ENCODE measurements at places on chromosomes 12 and 14. TPM values are rescaled to one million over a fixed set of nuclear protein-coding genes. Genes with fewer than 3 reads are reported as not detected.

INHBC gene
- total RNA-seq: not detected

JPH4 gene
- total RNA-seq: 0.19 TPM

DNA sequence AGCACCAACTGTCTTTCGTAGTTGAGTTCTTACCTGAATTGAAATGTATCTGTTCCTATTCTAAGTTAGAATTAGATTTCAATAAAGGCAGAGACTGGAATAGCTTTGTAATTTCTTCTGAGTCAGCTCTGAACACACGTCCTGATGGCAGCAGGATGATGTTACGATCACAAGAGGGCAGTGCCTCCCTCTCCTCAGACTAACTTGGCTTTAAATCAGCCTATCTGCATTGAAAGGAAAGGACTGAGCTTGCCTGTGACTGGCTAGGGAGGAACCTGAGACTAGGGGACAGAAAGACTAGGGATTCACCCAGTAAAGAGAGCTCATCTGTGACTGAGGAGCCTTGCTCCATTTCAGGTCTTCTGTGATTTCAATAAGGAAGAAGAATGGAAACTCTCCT, 323.7 kb upstream of the OR4E1 start:
- H3K4me1 ChIP-seq: no peaks in the 10 kb centered on the region
- H3K27ac ChIP-seq: no peak overlapping the region
- DNase-seq: no peak
- no peak overlapping the region for H3K4me3 ChIP-seq

DNA sequence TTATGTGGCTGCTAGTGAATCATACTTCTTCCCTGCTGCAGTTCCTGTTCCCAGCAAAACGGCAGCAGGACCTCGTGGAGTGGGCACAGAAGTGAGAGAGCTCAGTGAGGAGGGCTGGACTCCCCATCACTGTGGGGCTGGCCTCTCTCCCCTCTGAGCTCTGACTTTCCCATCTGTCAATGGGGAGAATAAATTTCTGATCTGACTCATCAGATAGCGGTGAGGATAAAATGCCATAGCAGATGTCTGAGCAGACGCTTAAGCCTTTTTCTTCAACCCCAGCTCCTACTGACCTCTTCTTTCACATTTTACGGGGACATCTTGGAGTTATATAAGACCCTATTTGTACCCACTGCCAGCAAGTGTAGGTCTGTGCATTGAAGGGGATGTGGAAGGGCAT, 116.6 kb downstream of the CRACR2A start:
- H3K27ac ChIP-seq: no peak overlapping the region
- no peak overlapping the region for H3K4me3 ChIP-seq
- no peak for DNase-seq
- no peaks in the 10 kb centered on the region for H3K36me3 ChIP-seq

- peaks cover 31% of the 10 kb centered on the region for H3K27me3 ChIP-seq
- H3K4me1 ChIP-seq: no peaks in the 10 kb centered on the region
- no peak for DNase-seq
- H3K36me3 ChIP-seq: no peaks in the 10 kb centered on the region
- H3K27ac ChIP-seq: no peak overlapping the region
- no peak overlapping the region for H3K4me3 ChIP-seq
Measured at GRCh38 chr14:100173353-100173752, 13.9 kb upstream of the DEGS2 start.

GRCh38 chr12:1170411-1170810, 179.4 kb downstream of the ERC1 start:
- no peak overlapping the region for H3K27ac ChIP-seq
- no peak overlapping the region for H3K4me3 ChIP-seq
- no peaks in the 10 kb centered on the region for H3K27me3 ChIP-seq
- no peaks in the 10 kb centered on the region for H3K36me3 ChIP-seq

DNA sequence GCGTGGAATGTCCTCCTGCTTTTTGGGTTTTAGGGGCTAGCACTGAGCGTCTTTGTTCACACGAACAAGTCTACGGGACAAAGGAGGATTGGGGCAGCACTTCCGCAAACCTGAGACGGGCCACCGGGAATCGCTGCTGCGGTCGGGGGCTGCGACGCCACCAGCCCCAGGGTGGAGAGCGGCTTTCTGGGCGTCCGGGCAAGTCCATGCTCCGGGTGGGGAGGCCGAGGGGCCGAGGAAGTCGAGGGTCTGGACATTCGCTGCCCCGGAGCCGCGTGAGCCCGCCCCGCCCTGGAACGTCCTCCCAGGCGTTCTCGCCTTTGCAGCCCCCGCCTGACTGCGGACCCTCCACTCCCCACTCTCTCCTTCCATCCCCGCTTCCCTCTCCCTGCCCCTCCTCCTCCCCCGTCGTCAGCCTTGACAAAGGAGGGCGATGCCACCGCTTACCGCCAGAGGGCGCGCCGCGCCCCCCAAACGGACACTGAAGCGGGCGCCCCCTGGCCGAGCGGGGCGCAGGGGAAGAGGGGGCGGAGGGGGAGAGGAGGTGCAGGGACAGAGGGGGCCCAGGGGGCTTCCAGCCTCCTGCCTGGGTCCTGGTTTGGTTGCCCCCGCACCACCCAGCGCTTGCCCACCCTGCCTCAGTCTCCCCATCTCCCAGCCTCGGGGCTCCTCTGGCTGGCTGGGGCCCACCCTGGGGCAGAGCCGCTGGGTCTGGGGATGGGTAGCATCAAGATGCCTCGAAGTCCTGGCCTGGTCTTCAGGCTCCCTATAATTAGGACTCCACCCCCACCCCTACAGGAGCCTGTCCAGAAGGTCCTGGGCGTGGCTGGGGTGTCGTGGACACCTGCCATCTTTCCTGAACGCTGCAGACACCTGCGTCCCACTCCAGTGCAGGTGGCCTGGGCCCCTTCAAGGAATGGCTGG, 39.1 kb upstream of the INF2 start:
- peak; percentile 70 for DNase-seq
- no peak overlapping the region for H3K27ac ChIP-seq
- H3K36me3 ChIP-seq: no peaks in the 10 kb centered on the region
- H3K4me1 ChIP-seq: peaks cover 13% of the 10 kb centered on the region
- peak overlapping the region; percentile 66 for H3K4me3 ChIP-seq

DNA sequence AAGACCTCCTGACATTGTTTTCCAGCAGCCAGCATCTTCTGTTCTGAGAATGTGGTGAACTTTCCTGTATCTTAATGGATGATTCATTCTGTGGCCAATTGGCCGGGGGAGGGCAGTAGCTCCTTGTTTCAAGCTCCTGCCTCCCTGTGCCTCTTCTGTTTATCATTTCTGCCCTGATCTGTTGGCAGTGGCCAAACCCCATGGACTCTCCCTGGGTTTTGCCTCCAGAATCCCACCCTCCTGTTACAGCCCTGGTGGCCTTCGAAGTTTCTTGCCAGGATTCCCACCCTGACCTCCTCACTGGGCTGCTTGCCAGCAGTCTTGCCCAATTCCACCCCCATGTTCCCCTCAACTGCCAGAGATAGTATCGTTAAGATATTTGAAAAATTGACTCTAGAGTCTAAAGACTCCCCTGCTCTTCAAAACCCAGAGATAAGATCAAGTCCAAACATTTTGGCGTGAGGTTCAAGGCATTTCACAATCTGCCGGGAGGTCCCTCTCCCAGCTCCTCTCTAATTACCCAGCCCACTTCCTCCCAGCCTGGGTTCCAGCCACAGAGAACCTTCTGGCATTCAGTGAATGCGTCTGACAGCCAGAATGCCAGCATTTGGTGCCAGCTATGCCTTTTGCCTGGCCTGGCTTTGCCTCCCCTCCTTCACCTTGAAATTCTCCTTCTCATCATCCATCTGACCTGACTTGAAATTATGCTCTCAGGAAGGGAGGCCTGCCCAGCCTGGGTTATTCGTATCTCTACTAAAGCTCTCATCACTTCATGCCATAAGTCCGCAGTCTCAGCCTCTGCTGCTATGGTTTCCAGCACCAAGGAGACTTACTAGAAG, 37.7 kb upstream of the TXNRD1 start:
- H3K4me3 ChIP-seq: no peak overlapping the region
- peak; percentile 71 for DNase-seq
- no peaks in the 10 kb centered on the region for H3K36me3 ChIP-seq
- peak overlapping the region; percentile 77 for H3K27ac ChIP-seq
- peaks cover 20% of the 10 kb centered on the region for H3K4me1 ChIP-seq
- H3K27me3 ChIP-seq: no peaks in the 10 kb centered on the region

- H3K36me3 ChIP-seq: no peaks in the 10 kb centered on the region
- H3K4me3 ChIP-seq: no peak overlapping the region
Measured at GRCh38 chr12:58731096-58731495, 189.2 kb downstream of the LRIG3 start.

DNA sequence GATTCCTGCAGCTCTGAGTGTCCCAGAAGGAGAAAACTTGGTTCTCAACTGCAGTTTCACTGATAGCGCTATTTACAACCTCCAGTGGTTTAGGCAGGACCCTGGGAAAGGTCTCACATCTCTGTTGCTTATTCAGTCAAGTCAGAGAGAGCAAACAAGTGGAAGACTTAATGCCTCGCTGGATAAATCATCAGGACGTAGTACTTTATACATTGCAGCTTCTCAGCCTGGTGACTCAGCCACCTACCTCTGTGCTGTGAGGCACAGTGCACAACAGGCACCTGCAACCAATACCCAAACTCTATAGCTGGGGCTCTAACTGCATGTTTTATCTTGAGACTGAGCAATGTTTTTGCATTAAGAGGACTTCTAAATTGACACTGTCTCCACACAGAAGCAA, 379.2 kb upstream of the OR4E1 start:
- no peak overlapping the region for H3K27ac ChIP-seq
- H3K27me3 ChIP-seq: peaks cover 11% of the 10 kb centered on the region
- H3K36me3 ChIP-seq: no peaks in the 10 kb centered on the region

Measured in left ventricle myocardium inferior (tissue), 1 donor.